ENCODE measurements at places on chromosomes 7 and 10. TPM values are rescaled to one million over a fixed set of nuclear protein-coding genes. Genes with fewer than 3 reads are reported as not detected.
A peak's percentile ranks its signal among the peaks of the same experiment; 100 is the strongest.

DNA sequence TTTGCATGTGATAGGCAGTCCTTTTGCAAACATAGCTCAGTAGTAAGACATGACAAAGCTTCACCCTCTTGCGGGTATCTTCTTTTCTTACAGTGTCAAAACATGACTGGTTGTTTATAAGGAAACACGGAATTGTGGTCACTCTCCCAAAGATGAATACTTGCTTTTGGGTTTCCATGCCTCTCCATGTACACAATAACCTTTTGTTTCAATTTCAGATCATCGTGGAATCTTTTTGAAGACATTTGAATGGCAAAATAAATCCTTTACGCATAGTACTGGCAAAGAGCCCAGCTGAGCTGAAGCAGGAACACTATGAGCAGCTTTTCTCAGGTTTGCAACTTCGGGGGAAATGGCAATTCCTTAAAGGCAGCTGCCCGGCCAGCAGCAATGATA is 156.8 kb upstream of the FRMD4A start:
- DNase-seq: no peak

DNA sequence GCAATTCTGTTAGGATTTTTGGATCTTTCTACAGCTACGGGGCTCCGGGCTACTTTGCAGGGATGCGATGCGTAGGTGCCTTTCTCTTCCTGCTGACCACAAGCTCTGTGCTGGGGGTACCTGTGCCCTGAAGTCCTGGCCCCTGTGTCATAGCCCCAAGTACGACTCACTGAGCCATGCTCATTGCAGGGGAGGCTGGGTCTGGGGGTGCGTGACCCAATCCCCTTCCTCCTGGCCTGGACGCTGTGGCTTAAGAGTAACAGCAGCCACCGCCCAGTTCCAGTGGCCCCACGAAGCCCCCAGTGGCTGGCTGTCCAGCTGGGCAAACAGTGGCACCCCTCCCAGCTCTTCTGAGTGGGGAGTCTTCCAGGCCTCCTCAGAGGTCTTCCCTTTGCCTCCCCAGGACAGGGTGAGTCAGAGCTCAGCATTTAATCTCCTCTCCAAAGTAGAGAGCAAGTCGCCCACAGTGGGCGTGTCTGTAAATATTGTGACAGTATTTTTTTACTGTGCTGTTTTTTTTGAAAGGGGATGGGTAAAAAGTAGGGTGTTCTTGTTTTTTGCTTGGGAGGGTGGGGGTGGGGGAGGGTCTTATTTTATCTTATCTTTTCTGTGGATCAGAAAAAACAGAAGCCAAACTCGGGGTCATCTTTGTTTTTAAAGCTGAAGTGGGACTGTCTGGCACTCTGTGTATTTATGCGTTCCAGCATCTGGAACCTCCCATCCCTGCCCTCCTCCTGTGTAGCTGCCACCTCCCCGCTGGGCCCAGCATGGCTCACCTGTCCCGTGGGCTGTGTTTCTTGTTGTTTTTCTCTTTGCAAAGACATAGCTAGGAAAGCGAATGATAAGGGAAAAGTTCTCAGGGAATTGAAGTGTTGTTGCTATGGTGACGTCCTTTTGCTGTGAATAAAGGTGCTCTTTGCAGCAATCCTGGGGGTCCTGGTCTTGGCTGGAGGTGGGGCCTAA is 8.2 kb downstream of the LFNG start:
- no peak for DNase-seq

GRCh38 chr10:668786-669485 is 20.5 kb downstream of the DIP2C start:
- no peak for DNase-seq

DNA sequence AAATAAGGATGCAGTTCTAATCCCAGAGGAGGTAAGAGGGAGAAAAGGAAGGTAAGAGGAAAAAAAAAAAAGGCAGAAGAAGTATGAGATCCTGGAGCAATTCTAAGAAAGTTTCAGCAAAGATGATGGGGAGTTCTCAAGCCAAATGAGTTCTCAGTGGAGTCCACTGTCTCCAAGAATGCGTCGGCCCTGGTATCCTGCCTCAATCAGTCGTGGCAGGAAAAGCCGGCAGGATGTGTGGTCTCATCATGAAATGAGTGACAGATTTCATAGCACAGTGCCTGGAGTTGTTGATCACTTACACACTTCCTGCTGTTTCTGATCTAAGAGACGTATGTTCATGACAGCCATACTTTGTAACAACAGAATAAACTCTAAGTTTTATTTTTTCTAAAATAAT is 554.9 kb downstream of the NXPH1 start:
- DNase-seq: no peak

DNA sequence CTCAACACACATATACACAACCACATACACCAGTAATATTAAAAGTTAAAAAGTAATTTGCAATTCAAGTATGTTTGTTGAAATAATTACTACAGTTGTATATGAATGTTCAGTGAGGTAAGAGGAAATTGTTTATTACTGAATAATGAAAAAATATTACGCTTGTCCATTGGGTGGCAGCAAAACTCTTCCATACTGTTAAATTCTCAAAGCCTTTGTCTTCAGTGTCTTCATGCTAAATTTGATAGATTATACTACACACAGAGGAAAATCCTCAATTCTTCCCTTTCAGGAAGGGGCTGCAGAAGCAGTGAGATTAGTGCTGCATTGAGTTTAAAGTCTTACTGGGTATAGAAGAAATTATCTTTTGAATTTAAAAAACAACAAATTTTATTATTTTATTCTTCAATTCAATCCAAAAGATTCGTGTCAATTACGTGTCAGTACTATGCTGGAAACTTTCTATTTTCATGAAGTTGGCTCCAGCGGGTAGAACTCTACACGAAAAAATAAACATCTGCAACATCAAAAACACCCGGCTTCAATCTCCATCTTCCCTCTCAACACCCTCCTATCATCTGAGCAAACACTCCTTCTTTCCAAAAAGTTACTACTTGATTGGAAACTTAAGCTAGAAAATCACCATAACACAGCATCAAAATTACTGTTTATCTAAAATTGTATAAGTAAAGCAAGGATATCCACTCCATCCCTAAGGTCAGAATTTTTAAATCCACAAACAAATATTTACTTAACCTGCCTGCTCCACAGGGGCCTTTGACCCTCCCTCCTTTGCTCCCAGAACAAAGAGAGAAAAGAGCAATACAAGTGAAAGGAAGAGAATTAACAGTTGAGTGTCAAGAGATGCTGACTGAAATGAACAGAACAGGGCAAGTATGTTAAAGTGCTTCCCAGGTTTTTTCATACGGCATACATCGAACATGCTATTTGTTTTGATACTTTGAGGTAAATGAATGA is 37.0 kb upstream of the TES start:
- no peak for DNase-seq

DNA sequence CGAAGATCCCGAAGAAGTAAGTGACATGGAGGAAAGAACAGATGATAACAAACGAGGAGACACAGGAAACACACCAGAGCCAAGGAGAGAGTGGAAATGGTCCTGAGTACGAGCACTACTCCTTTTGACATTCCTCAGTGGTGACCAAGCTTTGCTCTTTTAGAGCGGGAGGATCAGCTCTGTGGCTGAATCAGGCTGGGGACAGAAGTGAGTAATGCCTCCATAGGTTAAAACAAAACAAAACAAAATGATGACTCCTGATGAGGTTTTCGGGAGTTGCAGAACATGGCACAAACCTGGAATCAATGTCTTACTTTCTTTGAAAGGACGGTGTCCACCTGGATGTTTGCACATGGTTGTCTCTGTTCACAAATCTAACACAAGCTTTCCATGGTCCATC is 30.3 kb upstream of the TCF7L2 start:
- no peak for DNase-seq

DNA sequence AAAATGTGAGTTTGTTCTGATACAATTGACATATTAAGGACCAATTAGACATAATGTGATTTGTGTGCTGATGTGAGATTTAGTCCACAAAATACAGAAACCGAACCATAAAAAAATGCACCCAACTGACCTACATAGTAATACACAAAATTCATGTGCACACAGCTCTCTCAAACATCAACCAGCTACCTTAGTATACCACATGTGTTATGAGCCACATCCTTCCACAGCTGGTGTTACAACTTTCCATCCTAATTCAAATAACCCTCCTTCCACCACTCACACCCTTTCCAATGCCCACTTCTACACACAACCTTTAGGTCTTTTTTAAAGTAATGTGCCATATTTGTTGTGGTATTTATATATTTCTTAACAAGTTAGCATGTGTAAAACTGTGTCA is 31.7 kb upstream of the C7orf33 start:
- no peak for DNase-seq

- no peak for DNase-seq
These were observed 397.9 kb downstream of the INHBA start for GRCh38 chr7:41305001-41305400.

- DNase-seq: peak; percentile 75
These were observed 129.3 kb upstream of the FAM20C start for GRCh38 chr7:63117-63480.

DNA sequence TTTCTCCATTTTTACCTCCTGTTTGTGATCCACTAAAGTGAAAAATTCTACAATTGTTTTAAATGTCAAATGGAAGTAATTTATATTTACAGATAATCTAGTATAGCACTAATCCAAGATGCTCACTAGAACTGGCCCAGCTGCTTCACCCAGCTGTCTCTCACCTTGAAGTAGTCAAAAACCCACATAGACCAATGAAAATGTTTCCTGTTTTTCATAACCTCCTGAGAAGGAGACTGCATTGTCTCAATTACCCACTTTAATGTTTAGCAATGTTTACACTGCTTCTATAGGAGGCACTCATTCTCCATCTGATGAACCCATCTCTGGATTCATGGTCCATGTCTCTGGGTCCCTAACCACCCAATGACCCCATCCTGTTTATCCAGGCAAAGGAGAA is 56.1 kb upstream of the ADO start:
- no peak for DNase-seq

DNA sequence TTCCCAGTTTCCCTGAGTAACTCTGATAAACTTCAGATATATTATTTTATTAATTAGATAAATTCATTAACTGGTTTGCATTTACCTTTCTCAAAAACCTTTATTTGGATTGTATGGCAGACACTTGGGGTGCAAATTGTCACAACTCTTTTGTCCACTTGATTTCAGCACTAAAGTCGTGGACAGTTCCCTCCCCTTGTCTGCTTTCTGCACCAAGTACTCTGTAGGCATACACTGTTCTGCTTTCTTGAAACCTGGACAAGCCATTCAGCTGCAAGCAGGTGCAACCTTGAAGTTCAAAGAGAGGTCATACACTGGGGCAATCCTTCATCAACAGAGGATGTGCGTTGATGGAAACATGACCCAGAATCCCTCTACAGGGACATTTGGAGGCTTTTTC is 162.9 kb downstream of the ARL5B start:
- no peak for DNase-seq

DNA sequence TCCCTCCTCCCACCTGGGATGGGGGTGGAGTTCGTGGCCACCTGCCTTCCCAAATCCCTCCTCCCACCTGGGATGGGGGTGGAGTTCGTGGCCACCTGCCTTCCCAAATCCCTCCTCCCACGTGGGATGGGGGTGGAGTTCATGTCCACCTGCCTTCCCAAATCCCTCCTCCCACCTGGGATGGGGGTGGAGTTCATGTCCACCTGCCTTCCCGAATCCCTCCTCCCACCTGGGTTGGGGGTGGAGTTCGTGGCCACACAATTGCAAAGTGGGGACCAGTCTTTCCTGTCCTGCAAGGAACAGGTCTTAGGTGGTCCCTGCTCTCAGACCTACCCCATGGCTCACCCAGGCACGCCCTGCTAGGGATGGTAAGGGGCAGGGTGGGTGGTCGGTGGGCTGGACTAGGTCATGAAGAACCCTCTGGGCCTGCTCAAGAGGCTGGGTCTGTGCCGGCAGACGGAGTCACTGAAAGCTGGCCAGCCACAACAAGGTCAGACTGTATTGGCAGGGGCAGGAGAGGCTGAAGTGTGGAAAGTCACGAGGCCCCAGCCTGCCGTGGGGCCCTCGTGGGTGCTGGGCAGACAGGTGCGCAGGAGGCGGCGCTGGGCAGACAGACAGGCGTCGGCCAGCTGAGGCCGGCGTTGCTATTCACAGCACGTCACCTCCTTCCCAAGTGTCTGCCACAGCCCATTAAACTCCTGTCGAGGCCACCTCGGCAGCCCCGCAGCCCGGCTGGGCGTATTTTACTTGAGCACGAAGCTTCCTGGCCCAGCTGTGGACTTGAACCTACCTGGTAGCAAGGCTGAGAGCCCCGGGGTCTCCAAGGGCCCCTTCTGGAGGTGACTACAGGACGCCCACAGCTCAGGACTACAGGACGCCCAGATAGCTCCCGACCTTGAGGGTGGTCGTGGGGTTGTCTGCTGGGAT is 4.1 kb downstream of the KNDC1 start:
- peak; percentile 90 for DNase-seq

GRCh38 chr10:95864906-95865813 is 42.6 kb upstream of the CC2D2B start:
- no peak for DNase-seq

GRCh38 chr7:75928568-75928914 is 13.6 kb downstream of the POR start:
- DNase-seq: no peak

DNA sequence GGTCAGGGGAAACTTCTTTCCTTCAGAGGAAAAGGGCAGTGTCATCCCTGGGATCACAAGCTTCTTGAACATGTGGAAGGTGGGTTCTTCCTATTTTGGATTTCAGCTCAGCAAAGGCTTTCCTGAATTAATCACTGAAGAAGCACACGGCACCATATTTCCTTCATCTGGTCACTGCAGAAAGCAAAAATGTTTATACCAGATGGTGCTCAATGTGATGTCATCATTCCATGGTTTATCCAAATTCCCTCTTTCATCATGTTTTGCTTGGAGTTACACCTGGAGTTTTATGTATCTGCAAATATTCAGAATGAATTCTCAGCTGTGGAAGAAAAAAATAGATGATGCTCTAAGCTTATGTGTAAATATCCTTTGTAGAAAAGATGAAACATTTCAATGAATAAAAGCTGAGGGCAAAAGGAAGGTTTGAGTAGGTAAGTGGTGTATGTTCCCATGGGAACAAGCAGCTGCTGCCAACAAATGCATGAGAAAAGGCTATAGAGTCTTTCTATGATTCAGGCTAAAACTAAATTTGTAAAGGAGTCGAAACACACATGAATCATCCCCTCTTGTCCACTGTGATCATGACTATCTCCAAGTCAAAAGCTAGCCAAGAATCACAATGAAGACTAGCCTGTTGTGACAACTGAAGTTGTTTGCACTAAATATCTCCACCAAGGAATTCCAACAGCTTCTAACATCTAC is 26.9 kb upstream of the BPGM start:
- no peak for DNase-seq

DNA sequence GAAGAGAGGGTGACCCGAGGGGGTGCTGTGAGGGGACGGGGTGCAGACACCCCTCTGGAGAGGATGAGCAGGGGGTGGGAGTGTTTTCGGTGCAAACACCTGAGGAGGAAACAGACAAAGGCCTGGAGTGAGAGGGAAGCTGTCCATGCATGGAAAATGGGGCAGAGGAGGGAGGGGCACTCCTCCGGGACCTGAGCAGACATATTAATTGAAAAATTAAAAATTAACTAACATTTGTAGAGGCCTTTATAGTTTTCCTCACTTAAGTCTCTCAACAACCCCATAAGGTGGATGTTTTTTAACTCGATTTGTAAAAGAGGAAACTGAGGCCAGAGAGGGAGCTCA is 1.2 kb downstream of the VPS37D start:
- no peak for DNase-seq

GRCh38 chr10:61001731-61002122 is 57.7 kb upstream of the RHOBTB1 start:
- DNase-seq: no peak

Gene ITGB8
- total RNA-seq: 1.3 TPM

Gene DYDC2
- not detected for total RNA-seq

Gene SLC39A12
- not detected for total RNA-seq

Gene RBP3
- not detected for total RNA-seq

Gene LRIT1
- not detected for total RNA-seq

Gene ARHGEF5
- 2.6 TPM for total RNA-seq

Gene GJD4
- not detected for total RNA-seq

Gene TASOR2
- total RNA-seq: 61.1 TPM
